Kidney epithelial cell (primary cell): ENCODE measurements at places on chromosomes 1 and 21. TPM values are rescaled to one million over a fixed set of nuclear protein-coding genes. Genes with fewer than 3 reads are reported as not detected.

Gene LY9
- not detected in 2 replicates for total RNA-seq

Gene GPR89B
- total RNA-seq = 14.4 and 14.7 TPM in 2 replicates

Gene C1orf210
- 4.8 and 6.6 TPM in 2 replicates for total RNA-seq

Gene TNNI3K
- total RNA-seq = 1.4 TPM in 1 of 2 replicates, not detected in the other

Gene SLAMF8
- 0.04 and 0.14 TPM in 2 replicates for total RNA-seq

Gene TMEM269
- 0.04 and 0.27 TPM in 2 replicates for total RNA-seq

Gene GBP4
- 0.50 and 1.2 TPM in 2 replicates for total RNA-seq

Gene WNT9A
- total RNA-seq = 10.1 and 10.3 TPM in 2 replicates

Gene CCDC27
- not detected in 2 replicates for total RNA-seq

Gene IGSF3
- total RNA-seq = 34.8 and 39.0 TPM in 2 replicates

Gene HTR1D
- 1.6 and 2.0 TPM in 2 replicates for total RNA-seq

Gene CYYR1
- total RNA-seq = 6.2 and 6.4 TPM in 2 replicates

DNA sequence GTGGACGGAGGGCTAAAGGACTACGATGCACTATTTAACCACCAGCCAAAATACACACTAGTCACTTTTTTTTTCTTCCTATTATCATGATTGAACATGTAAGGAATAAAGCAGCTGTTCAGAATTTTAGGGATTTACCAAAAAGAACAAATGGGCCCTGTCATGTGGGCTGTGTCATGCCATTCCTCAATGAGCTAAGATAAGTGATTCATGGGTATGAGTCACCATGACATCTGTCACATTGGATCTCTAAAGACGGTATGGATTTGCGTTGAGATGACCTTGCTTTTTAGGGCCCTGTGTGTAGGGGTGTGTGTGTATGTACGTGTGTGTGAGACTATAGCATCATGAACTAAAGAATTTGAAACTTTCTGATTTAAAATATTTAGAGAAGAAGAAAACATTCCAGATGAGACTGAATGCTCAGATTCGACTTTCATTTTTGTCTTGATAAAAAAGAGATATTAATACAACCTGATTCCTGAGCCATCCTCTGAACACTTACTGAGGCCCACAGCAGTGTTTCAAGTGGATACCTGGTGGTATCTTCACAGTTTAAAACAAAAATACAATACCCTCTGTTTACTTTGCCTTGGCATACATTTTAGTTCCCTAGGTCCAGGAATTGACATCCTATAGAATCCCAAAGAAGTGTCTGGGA, 246.1 kb upstream of the DUSP10 start:
- DNase-seq = no peak

- DNase-seq = no peak
Observed at GRCh38 chr1:64093941-64094340, 109.5 kb upstream of the UBE2U start.

- DNase-seq = no peak
Observed at GRCh38 chr1:12756768-12757413, 10.9 kb downstream of the CFAP107 start.

GRCh38 chr1:66119148-66119547, 326.5 kb downstream of the PDE4B start:
- DNase-seq = no peak

GRCh38 chr1:54118704-54119103, 34.1 kb downstream of the CDCP2 start:
- peak; percentile 73 for DNase-seq

DNA sequence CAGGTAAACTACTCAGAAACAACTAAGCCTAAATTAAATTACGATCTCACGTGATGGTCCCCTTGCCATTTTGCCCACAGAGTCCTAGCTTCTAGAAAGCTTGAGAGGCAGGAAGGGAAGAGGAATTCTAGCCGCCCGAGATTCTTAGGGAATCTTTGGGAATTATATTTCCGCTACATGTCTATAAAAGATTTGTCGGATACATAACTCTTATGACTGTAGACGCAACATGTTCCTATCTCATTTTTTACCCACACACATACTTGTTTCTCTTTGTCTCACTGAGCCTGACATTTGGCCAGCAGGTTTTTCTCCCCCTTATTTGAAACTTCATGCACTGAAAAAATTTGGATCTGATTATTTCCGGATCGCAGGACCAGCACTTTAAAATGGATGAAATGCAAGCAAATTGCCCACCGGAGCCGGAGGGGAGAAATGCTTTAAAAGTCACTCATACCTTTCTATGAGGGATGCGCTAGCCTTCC, 5.5 kb downstream of the GLIS1 start:
- DNase-seq = no peak

- no peak for DNase-seq
Observed at GRCh38 chr1:1115136-1115785, 628 bp downstream of the C1orf159 start.

GRCh38 chr1:168161459-168161858, 17.3 kb upstream of the TIPRL start:
- DNase-seq = no peak

- no peak for DNase-seq
Observed at GRCh38 chr1:231748760-231749415, 122.3 kb downstream of the DISC1 start.

- no peak for DNase-seq
Observed at GRCh38 chr1:218501161-218501560, 156.0 kb downstream of the TGFB2 start.

GRCh38 chr1:6198646-6199297, 623 bp downstream of the RPL22 start:
- DNase-seq = no peak

- DNase-seq = no peak
Observed at GRCh38 chr1:200895443-200895789, 716 bp downstream of the INAVA start.

DNA sequence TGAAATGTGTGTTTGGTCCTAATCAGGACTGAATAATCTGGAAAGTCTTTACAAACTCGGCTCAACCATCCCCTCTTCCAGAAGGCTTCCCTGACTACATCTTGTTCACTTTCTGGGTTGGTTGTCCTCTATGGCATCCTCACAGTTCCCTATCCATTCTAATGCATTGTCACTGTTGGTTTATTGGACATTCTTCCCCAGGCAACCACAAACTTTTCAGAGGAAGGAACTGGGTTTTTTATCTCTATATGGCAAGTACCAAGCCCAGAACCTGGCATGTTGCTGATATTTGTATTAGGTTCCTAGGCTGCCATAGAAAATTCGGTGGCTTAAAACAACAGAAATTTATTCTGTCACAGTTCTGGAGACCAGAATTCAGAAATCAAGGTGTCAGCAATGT, 363.5 kb upstream of the ST6GALNAC5 start:
- no peak for DNase-seq

- no peak for DNase-seq
Observed at GRCh38 chr21:45580181-45580575, 37.9 kb upstream of the SLC19A1 start.

DNA sequence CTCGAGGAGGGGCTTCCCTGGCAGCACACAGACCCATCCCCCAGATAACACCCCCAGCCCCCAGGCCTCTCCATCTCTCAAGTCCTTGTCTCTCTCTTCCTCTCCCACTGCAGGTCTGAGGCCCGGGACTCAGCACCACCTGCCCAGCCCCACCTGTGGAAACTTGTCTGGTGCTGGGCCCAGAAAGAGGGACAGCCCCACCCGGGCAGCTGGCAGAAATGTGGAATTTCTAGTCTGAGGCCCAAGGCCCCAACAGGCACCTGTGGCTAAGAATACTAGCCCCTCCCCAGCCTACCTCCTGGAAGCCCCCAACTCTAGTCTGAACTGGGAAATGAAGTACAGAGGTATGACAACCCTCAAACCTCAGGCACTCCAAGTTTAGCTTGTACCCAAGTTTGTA, 15.4 kb downstream of the TTC39A start:
- DNase-seq = no peak

DNA sequence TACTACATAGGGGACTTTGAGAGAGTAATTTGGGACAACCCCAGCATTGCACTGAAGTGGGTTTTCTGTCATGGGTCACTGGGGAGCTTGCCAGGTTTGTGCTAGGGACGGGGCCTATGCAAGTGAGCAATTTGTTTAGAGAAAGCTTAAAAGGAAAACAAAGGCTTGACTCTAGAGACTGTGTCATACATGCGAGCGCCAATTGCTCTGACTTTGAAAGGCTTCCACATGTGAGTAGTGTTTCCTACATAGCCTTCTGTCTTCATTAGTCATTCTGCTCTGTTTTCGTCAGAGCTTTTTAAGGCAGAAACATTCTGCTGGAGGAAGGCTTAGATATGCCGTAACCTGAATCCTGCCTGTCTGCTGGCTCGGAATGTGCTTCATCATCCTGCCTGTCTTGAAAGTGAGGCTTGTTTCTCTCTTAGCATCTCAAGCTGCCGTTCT, 28.4 kb downstream of the TRIM45 start:
- DNase-seq = peak; percentile 93

- DNase-seq = no peak
Observed at GRCh38 chr1:189253601-189254350, 1223.9 kb downstream of the BRINP3 start.

GRCh38 chr1:81220614-81221071, 580.1 kb upstream of the ADGRL2 start:
- DNase-seq = no peak

GRCh38 chr1:245363461-245364200, 208.8 kb downstream of the KIF26B start:
- DNase-seq = no peak

DNA sequence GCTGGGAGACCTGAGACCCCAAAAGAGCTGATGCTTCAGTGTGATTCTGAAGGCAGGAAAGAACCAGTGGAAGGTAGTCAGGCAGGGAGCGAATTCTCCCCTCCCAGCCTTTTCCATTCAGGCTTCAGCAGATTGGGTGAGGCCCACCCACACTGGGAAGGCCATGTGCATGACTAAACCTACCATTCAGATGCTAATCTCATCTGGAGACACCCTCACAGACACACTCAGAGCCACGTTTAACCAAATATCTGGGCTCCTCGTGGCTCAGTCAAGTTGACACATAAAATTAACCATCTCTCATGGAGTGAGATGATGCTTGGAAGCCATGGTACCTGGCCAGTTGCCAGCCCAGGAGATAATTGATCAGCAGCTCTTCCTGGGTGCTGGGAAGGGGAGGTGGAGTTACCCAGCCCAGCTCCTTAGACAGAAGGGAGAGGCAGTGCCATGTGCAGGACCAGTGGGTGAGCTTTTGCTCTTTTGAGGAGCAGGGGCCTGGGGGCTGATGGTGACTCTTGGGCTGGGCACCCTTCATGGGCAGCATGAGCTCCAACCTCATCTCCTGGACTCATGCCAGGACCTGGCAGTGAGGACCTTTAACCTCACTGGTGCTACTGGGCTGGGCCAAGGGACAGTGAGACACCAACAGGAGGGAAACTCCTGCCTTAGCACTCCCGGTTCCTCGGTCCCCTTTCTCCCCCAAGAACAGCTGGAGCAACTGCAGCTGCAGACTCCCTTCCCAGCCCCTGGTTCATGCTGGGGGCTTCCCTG, 89.0 kb upstream of the ACTL8 start:
- no peak for DNase-seq

DNA sequence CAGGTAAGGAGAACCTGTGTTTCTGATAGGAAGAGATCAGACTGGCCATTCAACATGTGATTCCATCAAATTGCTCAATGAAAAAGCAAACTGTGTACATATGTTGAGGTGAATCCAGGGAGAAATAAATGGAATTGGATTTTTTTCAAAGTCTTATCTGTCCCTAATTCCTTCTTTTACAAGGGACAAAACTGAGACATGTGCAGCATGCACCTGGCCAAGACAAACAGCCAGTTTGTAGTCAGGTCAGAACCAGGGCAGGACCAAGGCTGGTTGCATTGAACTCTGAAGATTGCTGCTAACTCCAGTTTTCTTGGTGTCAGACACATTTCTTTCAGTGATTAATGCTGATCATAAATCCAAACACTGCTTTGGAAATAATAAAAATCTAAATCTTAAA, 69.6 kb upstream of the CCDC190 start:
- DNase-seq = no peak

GRCh38 chr1:7250176-7250575, 464.9 kb downstream of the CAMTA1 start:
- peak; percentile 43 for DNase-seq

- DNase-seq = no peak
Observed at GRCh38 chr1:92913093-92913819, 48.0 kb downstream of the DIPK1A start.

- no peak for DNase-seq
Observed at GRCh38 chr1:244603498-244603897, 49.4 kb upstream of the DESI2 start.

- no peak for DNase-seq
Observed at GRCh38 chr1:209266590-209267205, 316.8 kb upstream of the CAMK1G start.

DNA sequence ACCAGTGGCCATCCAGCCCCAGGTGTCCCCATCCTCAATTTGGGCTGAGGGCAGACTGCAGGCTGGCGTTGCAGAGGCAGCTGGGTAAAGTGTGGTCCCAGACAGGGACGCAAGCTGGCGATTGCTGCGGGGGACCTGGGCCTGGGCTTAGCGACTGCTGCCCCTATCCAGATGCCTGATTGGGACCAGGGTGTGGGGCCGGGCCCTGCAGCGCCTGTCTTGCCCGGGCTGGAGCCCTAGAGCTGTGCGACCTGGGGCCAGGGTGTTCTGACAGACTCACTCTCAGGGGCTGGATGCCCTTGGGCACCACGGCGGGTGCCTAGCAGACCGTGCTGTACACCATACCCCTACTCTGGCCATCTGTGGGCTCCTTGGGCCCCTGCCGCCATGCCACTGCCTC, 16.2 kb upstream of the FAAP20 start:
- no peak for DNase-seq

DNA sequence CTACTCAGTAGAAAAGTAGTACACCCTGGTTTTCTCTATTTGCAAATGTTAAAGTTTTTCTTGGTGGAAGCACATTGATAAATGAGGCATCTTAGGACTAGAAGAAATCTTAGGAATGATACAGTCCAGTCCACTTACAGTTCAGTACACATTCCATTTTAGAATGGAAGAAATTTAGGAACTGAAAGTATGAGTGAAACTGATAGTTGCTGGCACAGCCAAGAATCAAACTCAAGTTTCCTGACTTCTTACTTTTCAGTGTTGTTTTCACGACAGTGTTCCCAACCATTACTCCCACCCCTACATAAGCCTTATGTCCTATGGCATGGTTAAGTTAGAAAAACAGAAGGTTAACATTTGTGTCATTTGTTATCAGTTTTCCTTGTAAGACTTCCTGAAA, 258.5 kb downstream of the BACH1 start:
- no peak for DNase-seq

- DNase-seq = no peak
Observed at GRCh38 chr1:229383961-229384360, 41.1 kb upstream of the CCSAP start.

- DNase-seq = no peak
Observed at GRCh38 chr1:7369866-7370265, 401.2 kb upstream of the VAMP3 start.

GRCh38 chr1:244988521-244988920, 124.2 kb upstream of the HNRNPU start:
- no peak for DNase-seq

DNA sequence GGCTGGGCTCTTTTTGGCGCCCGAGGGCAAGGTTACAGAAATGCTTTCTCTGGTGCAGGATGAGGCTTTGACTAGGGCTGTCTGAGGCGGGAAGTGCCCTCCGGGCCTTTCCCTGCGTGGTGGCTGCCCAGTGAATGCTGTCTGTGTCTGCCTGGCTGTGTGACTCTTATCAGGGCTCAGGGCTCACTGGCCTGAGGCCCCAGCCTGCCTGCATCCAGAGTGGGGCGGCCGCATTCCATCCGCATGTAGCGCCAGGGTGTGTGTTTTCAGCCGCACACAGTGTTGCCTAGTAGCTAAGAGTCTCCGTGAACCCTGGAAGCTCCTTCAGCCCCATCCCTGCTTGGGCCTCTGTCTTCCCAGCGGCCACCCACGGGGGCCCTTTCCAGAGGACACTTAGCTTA, 59.1 kb downstream of the FAAP20 start:
- peak; percentile 19 for DNase-seq
